ENCODE measurements at places on chromosomes 3 and 15.

DNA sequence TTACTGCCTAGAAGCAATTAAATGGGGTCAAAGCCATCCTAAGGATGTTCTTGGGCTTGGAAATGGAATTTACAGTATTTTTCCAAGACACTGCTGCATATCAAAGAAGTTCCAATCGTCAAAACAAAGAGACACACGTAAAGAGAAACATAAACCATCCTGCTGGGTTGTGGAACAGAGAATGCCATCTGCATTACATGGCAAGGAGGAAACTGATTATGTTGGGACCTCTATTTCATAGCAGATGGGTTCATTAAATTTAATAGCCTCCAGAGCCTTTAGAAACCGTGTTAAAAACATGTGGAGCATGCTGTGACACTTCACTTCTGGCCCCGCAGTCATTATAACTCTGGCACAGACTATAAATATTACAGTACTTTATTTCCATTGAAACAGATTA lies 154.6 kb downstream of the LRTM1 start:
- DNase-seq = no peak

DNA sequence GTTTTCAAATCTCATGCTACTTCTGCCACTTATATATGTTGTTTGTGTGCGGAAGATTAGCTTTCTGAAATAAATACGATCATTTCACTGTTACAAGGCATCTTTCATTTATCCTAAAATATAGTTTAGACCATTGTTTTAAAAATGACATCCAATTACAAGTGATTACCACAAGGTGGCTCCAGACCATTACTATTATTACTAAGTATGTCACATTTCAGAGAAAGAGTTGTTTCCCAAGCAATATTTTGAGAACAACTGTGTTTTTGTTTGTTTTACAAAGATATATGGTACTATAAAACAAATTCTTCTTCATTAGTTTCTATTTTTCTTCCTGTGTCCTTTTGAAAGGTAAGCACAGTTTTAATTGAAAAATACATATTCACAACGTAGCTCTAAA lies 136.0 kb upstream of the RAP2B start:
- DNase-seq = peak; percentile 37

DNA sequence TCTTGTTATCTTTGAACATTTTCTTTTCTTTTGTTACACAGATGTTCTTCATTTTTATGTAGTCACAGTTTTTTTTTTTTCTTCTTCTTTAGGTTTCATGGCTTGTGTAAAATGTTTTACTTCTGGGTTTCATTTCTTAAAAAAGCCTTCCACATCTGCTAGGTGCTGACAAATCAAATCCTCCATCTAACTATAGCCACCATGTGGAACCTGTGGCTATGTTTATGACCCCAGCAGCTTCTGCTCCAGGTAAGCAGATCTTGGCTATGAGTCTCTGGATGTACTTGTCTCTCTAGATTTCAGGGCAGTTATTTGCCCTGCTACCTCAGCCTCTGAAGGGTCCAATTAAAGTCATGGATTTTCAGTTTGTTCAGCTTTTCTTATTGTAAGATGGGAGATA lies 44.5 kb downstream of the OXSM start:
- no peak for DNase-seq

GRCh38 chr15:35439291-35439690 lies 106.7 kb downstream of the DPH6 start:
- no peak for DNase-seq

- DNase-seq = no peak
These were observed at the start of gene BOC for GRCh38 chr3:113211330-113212149. Gene BOC (plus strand): TSS chr3:113211557. CDS start chr3:113249803, 38,246 bp downstream.

GRCh38 chr15:61153291-61153690 lies 75.8 kb downstream of the RORA start:
- no peak for DNase-seq

- DNase-seq = no peak
These were observed 182.0 kb upstream of the WNT5A start for GRCh38 chr3:55669133-55669532.

GRCh38 chr15:45168751-45169551 lies 18.8 kb downstream of the SHF start:
- DNase-seq = no peak

- no peak for DNase-seq
These were observed 55.2 kb upstream of the CACNA2D3 start for GRCh38 chr3:54067055-54067698.

- no peak for DNase-seq
These were observed 230.6 kb upstream of the CTNNB1 start for GRCh38 chr3:40968666-40969065.

DNA sequence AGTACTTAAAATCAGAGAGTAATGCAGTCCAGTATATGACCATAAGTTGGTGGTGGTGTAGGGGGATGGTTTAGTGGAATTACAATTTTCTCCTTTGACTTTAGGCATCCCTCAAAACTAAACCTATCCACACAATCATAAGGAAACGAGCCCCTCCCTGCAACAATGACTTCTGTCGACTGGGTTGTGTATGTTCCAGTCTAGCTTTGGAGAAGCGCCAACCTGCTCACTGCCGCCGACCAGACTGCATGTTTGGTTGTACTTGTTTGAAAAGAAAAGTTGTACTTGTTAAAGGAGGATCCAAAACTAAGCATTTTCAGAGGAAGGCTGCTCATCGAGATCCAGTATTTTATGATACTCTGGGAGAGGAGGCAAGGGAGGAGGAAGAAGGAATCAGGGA lies 52.8 kb downstream of the MGA start:
- DNase-seq = no peak

GRCh38 chr3:141410408-141410807 lies 42.1 kb downstream of the ZBTB38 start:
- DNase-seq = no peak

- no peak for DNase-seq
These were observed 39.8 kb upstream of the CRTC3 start for GRCh38 chr15:90489944-90490343.

DNA sequence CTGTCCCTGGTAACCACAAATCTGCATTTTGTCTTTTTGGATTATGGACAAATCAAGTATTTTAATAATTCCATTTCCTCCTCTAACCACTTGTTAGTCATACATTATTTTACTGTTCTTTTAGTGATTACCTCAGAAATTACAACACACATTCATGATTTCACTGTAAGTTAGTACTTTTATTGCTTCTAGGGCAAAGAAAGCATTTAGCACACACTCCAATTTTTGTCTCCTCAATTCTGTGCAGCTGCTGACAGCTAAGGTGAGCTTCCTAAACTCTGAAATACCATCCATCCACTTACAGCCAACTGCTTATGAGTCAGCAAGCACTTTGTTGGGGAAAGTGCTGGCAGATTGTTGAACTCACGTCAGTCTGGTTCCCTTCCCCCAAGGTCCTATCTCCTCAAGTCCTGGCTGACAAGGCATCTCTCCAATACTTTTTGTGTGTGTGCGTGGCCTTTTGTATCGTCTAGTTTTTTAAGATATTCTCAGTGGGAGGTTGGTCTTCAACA lies 49.4 kb upstream of the TNFAIP8L3 start:
- DNase-seq = no peak

GRCh38 chr15:28123408-28124023 lies 24.4 kb upstream of the OCA2 start:
- DNase-seq = peak; percentile 17

- no peak for DNase-seq
These were observed 56.6 kb downstream of the CEP63 start for GRCh38 chr3:134542287-134542958.

GRCh38 chr3:138390582-138390932 lies 42.2 kb downstream of the MRAS start:
- no peak for DNase-seq

GRCh38 chr3:194057570-194058188 lies 78.3 kb upstream of the HES1 start:
- DNase-seq = no peak
